ENCODE measurements at places on chromosomes 5 and 9.

DNA sequence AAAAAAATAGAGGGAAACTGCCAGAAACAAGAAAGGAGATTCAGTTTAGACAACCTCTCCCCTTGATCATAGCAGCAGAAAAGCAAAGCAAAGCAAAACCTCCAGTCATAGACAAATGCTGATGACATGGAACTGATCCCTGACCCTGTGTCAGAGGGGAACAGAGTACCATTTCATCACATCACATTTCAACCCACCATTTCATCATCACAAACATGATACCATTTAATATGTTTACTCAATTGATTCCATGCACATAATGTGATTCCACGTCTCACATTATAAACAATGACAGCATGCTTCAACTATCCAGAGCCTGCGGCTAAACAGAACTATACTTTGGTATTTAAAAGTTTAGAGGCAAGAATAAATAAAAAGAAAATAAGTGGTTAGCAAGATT lies 28.7 kb upstream of the ACOT12 start:
- no peaks in the 10 kb centered on the region for H3K36me3 ChIP-seq
- no peaks in the 10 kb centered on the region for H3K27me3 ChIP-seq
- no peak overlapping the region for H3K27ac ChIP-seq
- no peak overlapping the region for H3K4me3 ChIP-seq
- DNase-seq, result no peak
- H3K4me1 ChIP-seq, result peaks cover 12% of the 10 kb centered on the region

GRCh38 chr5:175837171-175837699 lies 34.1 kb upstream of the CPLX2 start:
- DNase-seq, result no peak
- no peaks in the 10 kb centered on the region for H3K27me3 ChIP-seq
- no peaks in the 10 kb centered on the region for H3K4me1 ChIP-seq
- no peaks in the 10 kb centered on the region for H3K36me3 ChIP-seq

GRCh38 chr9:34123682-34124081 lies 2.8 kb downstream of the DCAF12 start:
- H3K27ac ChIP-seq, result no peak overlapping the region
- DNase-seq, result no peak
- H3K4me1 ChIP-seq, result peaks cover 55% of the 10 kb centered on the region
- no peak overlapping the region for H3K4me3 ChIP-seq
- H3K27me3 ChIP-seq, result no peaks in the 10 kb centered on the region
- peaks cover 57% of the 10 kb centered on the region for H3K36me3 ChIP-seq

GRCh38 chr5:178428341-178429155 lies 161.6 kb downstream of the COL23A1 start:
- peak overlapping the region; percentile 46 for H3K27ac ChIP-seq
- no peak overlapping the region for H3K4me3 ChIP-seq
- peaks cover 16% of the 10 kb centered on the region for H3K4me1 ChIP-seq
- no peaks in the 10 kb centered on the region for H3K27me3 ChIP-seq
- H3K36me3 ChIP-seq, result no peaks in the 10 kb centered on the region
- DNase-seq, result peak; percentile 91

DNA sequence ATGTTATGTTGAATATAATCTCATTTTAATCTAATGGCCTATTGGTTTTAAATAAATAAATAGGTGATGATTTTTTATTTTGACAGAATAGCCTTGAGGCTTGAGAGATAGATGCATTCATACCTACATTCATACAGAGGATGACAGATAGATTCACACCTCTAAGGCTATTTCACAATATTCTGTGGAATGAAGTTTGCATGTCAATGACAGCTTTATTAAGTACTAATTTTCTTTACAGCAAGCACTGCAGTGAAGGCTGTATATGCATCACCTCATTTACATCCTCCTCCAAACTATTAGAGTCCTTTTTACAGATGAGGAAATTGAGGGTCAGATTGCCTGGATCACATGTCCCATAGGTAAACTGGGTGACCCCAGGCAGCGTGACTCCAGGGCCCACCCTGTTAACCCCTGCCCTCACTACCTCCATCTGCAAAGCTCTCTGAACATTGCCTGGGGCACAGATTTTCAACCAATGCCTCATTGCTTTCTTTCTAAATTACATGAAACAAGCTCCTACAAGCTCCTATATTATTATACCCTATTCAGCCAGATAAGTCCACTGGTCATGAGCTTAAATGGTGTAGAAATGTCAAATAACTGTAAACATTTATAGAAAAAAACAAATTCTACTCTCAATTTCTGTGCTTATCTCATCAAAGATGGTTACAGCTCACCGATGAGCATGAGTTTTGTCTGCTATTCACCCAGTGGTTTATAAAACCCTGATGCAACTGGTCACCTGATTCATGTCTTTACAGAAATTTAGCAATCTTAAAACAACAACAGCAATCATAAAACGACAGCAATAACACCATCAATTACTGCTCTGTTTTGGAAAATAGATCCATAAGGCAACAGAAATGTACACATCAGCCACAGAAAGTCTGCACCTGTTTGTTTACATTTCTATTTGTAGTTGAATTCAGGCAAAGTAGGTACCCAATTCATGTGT lies 338.0 kb downstream of the NSG2 start:
- H3K4me1 ChIP-seq, result no peaks in the 10 kb centered on the region
- no peaks in the 10 kb centered on the region for H3K27me3 ChIP-seq
- no peaks in the 10 kb centered on the region for H3K36me3 ChIP-seq

GRCh38 chr5:35228310-35228709 lies 2.0 kb downstream of the PRLR start:
- no peaks in the 10 kb centered on the region for H3K36me3 ChIP-seq
- no peak overlapping the region for H3K4me3 ChIP-seq
- H3K27me3 ChIP-seq, result peaks cover 12% of the 10 kb centered on the region
- no peak overlapping the region for H3K27ac ChIP-seq
- DNase-seq, result no peak

DNA sequence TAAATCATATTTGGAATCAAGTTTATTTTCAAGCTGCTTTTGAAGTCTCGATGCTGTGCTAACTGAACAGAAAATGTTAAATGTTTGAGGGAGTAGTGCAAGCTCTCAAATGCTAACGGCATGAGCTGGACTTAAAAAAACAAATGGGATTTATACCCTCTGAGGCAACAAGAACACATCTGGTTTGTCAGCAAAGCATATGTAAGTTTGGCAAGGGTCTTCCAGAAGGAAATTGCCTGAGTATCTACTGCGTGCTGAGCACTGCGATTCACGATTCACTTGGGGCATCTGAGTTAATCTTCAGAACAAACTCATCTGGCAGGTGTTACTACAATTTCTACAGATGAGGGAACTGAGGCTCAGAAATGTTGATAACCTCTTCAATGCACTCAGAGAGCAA lies 98.4 kb upstream of the C9orf72 start:
- no peak overlapping the region for H3K27ac ChIP-seq
- no peaks in the 10 kb centered on the region for H3K4me1 ChIP-seq
- no peak overlapping the region for H3K4me3 ChIP-seq
- no peak for DNase-seq
- H3K27me3 ChIP-seq, result no peaks in the 10 kb centered on the region

- no peak overlapping the region for H3K27ac ChIP-seq
- no peaks in the 10 kb centered on the region for H3K4me1 ChIP-seq
- H3K27me3 ChIP-seq, result no peaks in the 10 kb centered on the region
- DNase-seq, result no peak
- H3K36me3 ChIP-seq, result no peaks in the 10 kb centered on the region
These were observed 125.8 kb downstream of the DTWD2 start for GRCh38 chr5:118862596-118862995.

DNA sequence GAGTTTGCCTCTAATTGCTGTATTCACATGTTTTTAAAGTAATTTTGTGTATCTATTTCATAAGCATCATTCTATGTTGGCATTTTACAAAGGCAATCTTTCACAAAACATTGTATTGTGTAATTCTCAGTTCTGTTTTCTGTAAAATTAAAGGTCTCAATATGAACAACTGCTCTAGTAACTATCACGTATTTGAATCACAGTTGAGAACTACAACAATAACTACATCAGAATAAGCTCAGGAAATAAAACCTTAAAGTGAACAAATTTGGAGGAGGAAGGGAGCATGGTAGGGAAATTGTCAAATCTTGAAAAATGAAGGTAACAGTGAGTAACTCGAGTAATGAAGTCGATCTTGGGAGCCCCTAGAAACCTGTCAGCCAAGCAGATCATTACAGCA lies 22.5 kb upstream of the CAMK4 start:
- no peaks in the 10 kb centered on the region for H3K36me3 ChIP-seq
- H3K4me1 ChIP-seq, result no peaks in the 10 kb centered on the region
- no peak overlapping the region for H3K4me3 ChIP-seq
- no peaks in the 10 kb centered on the region for H3K27me3 ChIP-seq

- H3K36me3 ChIP-seq, result no peaks in the 10 kb centered on the region
- no peak overlapping the region for H3K4me3 ChIP-seq
These were observed 39.7 kb upstream of the TNFAIP8 start for GRCh38 chr5:119316086-119316485.

GRCh38 chr9:130343445-130343918 lies 77.9 kb downstream of the HMCN2 start:
- H3K27ac ChIP-seq, result no peak overlapping the region
- H3K36me3 ChIP-seq, result no peaks in the 10 kb centered on the region
- H3K4me1 ChIP-seq, result no peaks in the 10 kb centered on the region
- no peak for DNase-seq
- no peak overlapping the region for H3K4me3 ChIP-seq

- H3K4me1 ChIP-seq, result no peaks in the 10 kb centered on the region
- no peak for DNase-seq
- H3K27ac ChIP-seq, result no peak overlapping the region
- H3K4me3 ChIP-seq, result no peak overlapping the region
These were observed 244.8 kb upstream of the MPDZ start for GRCh38 chr9:13524245-13524644.

GRCh38 chr9:114089206-114089840 lies 9.8 kb downstream of the KIF12 start:
- no peaks in the 10 kb centered on the region for H3K4me1 ChIP-seq
- no peaks in the 10 kb centered on the region for H3K36me3 ChIP-seq
- H3K27ac ChIP-seq, result no peak overlapping the region
- no peaks in the 10 kb centered on the region for H3K27me3 ChIP-seq

GRCh38 chr5:72380492-72381274 lies 60.5 kb downstream of the PTCD2 start:
- H3K27me3 ChIP-seq, result no peaks in the 10 kb centered on the region
- peak overlapping the region; percentile 7 for H3K27ac ChIP-seq
- no peak overlapping the region for H3K4me3 ChIP-seq
- no peak for DNase-seq
- H3K36me3 ChIP-seq, result no peaks in the 10 kb centered on the region
- peaks cover 8% of the 10 kb centered on the region for H3K4me1 ChIP-seq

GRCh38 chr5:179816796-179817469 lies 3.8 kb upstream of the SQSTM1 start:
- no peaks in the 10 kb centered on the region for H3K27me3 ChIP-seq
- H3K4me3 ChIP-seq, result peak overlapping the region; percentile 24
- peaks cover under 1% of the 10 kb centered on the region for H3K36me3 ChIP-seq
- DNase-seq, result no peak
- peak overlapping the region; percentile 99 for H3K27ac ChIP-seq
- H3K4me1 ChIP-seq, result peaks cover 42% of the 10 kb centered on the region

DNA sequence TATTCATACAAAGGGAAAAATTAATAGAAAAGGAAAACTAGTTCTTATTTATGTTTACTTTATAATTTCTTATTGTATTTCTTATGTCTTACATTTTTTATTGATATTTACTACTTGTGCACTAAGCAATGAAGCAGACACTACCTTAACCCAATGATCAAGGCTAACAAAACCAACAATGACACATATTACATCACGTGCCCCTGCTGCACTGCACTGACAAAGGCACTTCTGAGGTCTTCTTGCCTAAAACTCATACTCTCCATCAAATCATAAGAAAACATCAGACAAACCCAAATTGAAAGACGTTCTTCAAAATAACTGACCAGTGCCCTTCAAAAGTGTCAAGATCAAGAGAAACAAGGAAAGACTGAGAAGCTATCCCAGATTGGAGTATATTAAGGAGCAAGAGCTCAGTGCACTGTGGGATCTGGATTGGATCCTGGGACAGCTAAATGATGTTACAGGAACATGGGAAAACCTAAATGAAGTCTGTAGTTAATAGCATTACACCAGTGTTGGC lies 230.9 kb downstream of the AUH start:
- H3K4me1 ChIP-seq, result no peaks in the 10 kb centered on the region
- no peaks in the 10 kb centered on the region for H3K36me3 ChIP-seq
- DNase-seq, result no peak
- no peak overlapping the region for H3K4me3 ChIP-seq
- H3K27ac ChIP-seq, result no peak overlapping the region

- no peak overlapping the region for H3K27ac ChIP-seq
- H3K4me1 ChIP-seq, result peaks cover 22% of the 10 kb centered on the region
- no peak for DNase-seq
- H3K27me3 ChIP-seq, result no peaks in the 10 kb centered on the region
- no peak overlapping the region for H3K4me3 ChIP-seq
- H3K36me3 ChIP-seq, result no peaks in the 10 kb centered on the region
These were observed 96.9 kb upstream of the FCN2 start for GRCh38 chr9:134783699-134784039.

DNA sequence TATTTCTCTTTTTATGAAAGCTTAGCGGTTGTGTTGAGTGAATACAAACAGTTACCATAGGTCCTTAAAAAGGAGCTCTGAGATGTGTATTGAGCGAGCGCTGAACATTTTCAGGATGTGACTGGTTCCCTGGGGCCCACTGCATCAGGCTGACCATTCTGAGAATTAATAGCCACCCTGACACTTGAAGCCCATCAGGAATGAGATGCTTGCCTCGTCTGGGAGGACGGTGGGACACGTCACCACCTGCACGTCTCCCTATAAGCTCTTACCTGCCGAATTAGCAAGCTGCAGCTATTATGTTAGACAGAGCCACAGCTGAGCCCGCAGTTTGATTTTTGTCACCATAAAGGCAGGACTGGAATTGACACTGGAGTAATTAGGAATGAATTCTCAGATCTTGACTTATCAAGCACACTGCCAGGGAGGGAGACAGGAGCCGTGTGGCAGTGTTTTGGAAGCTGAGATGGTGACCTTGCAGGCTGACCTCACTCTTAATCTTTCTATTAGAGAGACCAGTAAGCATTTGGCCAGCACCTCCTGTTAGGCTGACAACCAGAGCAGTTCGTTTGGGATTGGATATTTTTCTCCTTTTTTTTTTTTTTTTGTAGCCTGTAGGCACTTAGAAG lies 373.1 kb upstream of the WWC1 start:
- H3K4me1 ChIP-seq, result no peaks in the 10 kb centered on the region
- H3K4me3 ChIP-seq, result no peak overlapping the region
- no peak overlapping the region for H3K27ac ChIP-seq
- H3K27me3 ChIP-seq, result no peaks in the 10 kb centered on the region
